Chondrocyte (in vitro differentiated cells): ENCODE measurements at places on chromosomes 6 and 20. TPM values are rescaled to one million over a fixed set of nuclear protein-coding genes. Genes with fewer than 3 reads are reported as not detected.
A peak's percentile ranks its signal among the peaks of the same experiment; 100 is the strongest.

DNA sequence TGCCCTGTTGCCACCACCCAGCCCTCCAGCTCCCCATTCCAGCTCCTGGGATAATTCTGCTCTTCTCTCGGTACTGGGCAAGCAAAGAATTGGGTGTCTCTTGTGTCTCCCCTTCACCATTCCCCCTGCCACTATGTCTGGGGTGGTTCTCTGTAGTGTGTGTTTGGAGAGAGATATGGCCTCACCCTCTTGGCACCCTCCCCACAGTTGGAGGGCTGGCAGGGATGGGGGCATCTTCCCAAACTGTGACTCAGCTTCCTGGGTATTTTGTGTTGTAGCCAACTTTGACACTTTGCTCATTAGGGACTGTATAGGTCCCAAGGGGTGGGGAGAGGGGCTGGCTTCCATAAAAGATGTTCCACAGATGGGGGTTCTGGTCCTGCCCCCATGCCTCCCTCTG, 1.7 kb downstream of the TNXB start:
- peaks cover 25% of the 10 kb centered on the region for H3K4me1 ChIP-seq
- H3K27ac ChIP-seq, result peak overlapping the region; percentile 58
- peak overlapping the region; percentile 56 for H3K4me3 ChIP-seq

GRCh38 chr20:57124800-57125517, 141.5 kb downstream of the BMP7 start:
- H3K4me1 ChIP-seq, result no peaks in the 10 kb centered on the region
- H3K27me3 ChIP-seq, result peaks cover 33% of the 10 kb centered on the region
- no peak for DNase-seq

DNA sequence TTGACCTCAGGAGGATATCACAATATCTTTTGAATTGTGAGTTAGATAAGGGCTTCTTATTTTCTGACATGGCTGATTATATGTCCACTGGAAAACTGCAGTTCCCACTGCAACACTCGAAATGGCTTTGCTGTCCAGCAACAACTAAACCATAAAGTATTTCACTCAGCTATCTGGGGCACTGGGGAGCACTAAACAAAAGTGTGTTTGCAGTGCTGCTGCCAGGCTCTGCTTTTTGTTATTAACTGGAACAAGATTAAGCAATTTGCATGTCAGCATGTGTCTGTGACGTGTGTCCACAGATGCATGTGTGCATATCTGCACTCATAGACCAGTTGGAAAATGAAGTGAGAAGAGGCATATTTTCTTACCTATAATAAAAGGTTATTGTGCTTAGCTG, 107.8 kb upstream of the CCN2 start:
- H3K36me3 ChIP-seq, result peaks cover 5% of the 10 kb centered on the region
- no peak overlapping the region for H3K27ac ChIP-seq
- no peaks in the 10 kb centered on the region for H3K27me3 ChIP-seq

DNA sequence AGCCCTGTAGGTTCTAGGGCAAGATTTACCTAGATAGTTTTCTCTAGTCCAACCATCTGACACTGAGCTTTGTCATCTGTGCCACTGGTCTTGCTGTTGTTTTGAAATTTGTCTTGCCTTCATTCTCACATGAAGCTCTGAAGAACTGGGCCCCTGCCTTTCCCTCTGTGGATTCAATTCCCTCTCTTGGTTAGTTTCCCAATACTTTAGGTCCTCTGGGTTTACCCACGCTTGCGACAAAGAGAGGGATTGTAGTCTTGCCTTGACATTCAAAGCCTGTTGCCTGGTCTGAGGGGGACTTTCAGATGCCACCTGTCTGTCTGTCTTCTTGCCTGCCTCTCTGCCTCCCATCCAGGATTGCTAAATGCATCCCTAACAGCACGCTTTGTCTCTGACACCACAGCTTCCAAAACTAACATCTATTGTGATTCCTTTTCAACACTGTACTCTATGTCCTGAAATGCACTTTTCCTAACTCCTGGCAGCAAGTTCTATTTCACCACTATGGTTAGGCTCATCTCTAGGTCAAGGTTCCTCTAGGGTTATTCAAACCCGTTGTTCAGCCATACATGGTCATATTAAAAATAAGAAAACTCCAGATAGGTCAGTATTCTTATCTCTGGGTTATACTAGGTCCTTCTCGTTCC, 25.5 kb upstream of the MANEA start:
- no peak for DNase-seq
- no peaks in the 10 kb centered on the region for H3K4me1 ChIP-seq
- no peaks in the 10 kb centered on the region for H3K36me3 ChIP-seq
- no peak overlapping the region for H3K27ac ChIP-seq
- H3K4me3 ChIP-seq, result no peak overlapping the region
- peaks cover 17% of the 10 kb centered on the region for H3K27me3 ChIP-seq

DNA sequence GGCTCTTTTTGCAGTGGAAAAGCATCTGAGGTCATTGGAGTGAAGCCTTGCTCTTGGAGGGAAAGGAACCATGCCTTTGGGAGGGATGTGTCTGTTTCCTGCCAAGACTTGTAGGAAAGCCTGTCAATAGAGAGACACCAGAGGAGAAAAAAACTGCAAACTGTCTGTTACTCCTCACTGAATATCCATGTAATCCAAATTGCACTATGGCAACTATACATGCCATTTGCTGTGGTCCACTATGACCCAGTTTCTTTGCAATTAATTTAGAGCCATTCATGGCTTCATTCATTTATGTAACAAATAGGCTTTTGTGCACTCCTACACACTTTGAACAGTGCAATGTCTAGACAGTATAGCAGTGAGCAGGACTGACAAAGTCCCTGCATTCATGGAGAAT, 296.5 kb downstream of the SLC35F1 start:
- peaks cover 9% of the 10 kb centered on the region for H3K4me1 ChIP-seq
- no peaks in the 10 kb centered on the region for H3K36me3 ChIP-seq
- no peaks in the 10 kb centered on the region for H3K27me3 ChIP-seq
- no peak overlapping the region for H3K4me3 ChIP-seq
- no peak overlapping the region for H3K27ac ChIP-seq

Gene CD24
- 1.3 to 2.8 TPM (median 1.8 TPM) in 3 replicates for total RNA-seq

- DNase-seq, result no peak
- H3K27ac ChIP-seq, result no peak overlapping the region
- no peak overlapping the region for H3K4me3 ChIP-seq
- H3K4me1 ChIP-seq, result peaks cover 8% of the 10 kb centered on the region
Measured at GRCh38 chr6:43753570-43754183, 16.3 kb upstream of the VEGFA start.

Gene SNTA1
- 22.3 to 68.1 TPM (median 63.3 TPM) in 3 replicates for total RNA-seq
